Breast epithelium (tissue), 4 donors: ENCODE measurements at places on chromosomes 13 and 19. TPM values are rescaled to one million over a fixed set of nuclear protein-coding genes. Genes with fewer than 3 reads are reported as not detected.

DNA sequence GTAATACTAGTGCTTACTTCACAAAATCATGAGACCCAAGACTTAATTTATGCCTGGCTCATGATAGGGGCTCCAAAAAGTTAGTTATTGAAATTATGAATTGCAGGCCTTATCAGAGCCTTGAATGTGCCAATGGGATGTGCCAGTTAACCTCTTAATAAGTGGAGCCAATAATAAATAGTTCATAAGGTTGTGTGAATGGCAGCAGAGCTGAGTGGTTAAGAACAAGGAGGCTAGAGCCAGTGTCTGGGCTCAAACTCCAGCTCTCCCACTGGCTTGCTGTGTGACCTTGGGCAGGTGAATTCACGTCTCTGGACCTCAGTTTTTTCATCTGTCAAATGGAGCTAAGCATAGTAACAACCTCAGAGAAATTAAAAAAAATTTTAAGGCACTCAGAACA is 133.7 kb downstream of the IER2 start:
- DNase-seq, result no peak

DNA sequence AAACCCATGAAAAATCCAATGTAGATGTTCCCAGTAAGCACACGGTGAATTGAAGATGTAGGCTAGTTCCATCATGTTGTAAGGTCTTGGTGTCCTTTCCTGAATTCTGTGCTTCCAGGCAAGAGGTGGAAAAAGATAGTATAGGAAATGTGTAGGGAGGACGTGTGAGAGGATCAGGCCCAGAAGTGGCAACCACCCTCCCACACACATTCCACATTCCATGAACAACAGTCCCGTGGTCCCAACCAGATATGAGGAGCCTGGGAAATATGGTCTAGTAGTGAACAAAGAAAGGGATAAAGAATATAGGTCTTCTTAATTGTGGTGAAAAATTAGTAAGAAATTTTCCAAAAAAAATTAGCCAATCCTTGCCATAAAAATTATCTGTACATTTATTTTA is 1254.2 kb upstream of the SLC10A2 start:
- no peak for DNase-seq

DNA sequence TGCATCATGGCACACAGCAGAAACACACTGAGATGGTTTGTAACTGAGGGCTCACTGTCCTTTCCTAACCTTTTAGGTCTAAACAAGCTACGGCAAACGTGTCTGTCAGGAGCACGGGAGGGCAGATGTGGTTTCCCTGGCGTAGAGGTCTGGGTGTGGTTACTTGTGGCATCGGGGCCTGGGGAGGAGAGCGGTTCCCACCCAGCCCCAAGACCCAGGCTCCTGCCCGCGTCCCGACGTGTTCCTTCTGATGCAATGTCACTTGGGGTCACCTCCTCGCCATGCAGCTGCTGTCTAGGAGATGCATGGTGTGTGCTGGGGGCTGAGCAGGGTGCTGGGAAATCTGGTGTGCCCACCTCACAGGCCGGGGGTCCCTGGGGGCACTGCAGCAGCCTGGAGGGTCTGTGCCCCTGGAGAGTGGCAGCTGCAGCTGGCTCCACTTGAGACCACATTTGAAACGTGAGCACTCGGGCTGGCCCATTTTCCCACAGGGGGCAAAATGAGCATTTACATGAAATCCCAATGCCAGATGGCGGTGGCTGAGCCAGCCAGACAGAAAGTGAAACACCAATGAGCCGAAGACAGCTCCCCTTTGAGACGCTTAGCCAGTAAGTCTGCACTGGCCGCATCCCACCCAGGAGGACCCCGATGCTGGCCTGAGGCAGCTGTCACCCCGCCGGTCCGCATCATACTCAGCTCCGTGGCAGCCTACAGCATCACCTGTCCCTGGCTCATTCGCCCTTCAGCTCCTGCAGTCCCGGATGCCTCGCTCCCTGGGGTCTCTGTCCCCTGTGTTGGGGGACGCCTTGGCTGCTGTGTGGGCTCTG is 22.3 kb upstream of the MYDGF start:
- DNase-seq, result no peak

GRCh38 chr19:21749090-21749489 is 18.3 kb downstream of the ZNF100 start:
- DNase-seq, result no peak

- no peak for DNase-seq
Measured at GRCh38 chr13:51976423-51976822, 34.8 kb downstream of the ATP7B start.

DNA sequence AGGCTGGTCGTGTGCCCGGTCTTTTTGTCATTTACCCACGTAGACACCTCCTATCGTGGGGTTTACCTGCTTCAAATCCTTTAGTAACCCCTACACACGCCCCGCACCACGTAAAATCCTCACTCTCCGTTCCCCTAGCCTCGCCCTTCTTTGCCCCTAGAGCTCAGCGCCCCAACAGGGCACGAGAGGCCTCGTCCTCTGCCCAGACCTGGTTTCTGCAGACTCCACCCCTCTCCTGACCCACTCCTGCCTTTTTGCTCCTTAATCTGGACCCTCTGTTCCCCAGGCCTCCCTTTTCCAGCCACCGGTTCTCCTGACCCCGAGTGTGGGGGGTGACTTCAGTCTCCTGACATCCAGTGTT is 412 bp downstream of the ZNF528 start:
- no peak for DNase-seq

GRCh38 chr19:55232286-55232602 is 3.7 kb upstream of the TMEM86B start:
- no peak for DNase-seq

DNA sequence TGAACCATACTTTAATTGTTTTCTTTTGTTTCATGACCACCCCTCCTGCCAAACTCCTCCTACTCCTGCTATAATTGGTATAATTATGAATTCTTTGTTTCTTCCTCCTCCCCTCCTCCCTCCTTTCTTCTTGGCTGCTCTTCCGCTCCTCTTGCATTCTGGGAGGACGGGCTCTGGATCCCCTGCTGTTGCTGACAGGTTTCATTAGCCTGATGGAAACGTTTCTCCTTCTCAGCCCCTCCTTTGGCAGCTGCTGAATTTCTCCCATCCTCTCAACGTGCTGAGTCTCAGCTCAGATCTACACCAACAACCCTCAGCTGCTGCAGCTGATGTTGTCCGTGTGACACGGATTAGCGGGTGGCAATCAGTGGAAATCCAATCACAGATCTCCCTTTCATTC is 97.1 kb upstream of the UBAC2 start:
- DNase-seq, result no peak

GRCh38 chr13:43221611-43222010 is 198.2 kb downstream of the DNAJC15 start:
- DNase-seq, result no peak

- no peak for DNase-seq
Measured at GRCh38 chr13:63631006-63631405, 2215.4 kb upstream of the PCDH20 start.

NACC1 gene
- 20.5 TPM for total RNA-seq

ZNF358 gene
- 34.7 TPM for total RNA-seq

PDX1 gene
- total RNA-seq, result not detected

ZNF888 gene
- 5.2 TPM for total RNA-seq

ZNF799 gene
- total RNA-seq, result 8.8 TPM

TMEM150B gene
- total RNA-seq, result 3.1 TPM
